Lung (tissue), 17 donors: ENCODE measurements at places on chromosomes 2 and 18.
A peak's percentile ranks its signal among the peaks of the same experiment; 100 is the strongest.

DNA sequence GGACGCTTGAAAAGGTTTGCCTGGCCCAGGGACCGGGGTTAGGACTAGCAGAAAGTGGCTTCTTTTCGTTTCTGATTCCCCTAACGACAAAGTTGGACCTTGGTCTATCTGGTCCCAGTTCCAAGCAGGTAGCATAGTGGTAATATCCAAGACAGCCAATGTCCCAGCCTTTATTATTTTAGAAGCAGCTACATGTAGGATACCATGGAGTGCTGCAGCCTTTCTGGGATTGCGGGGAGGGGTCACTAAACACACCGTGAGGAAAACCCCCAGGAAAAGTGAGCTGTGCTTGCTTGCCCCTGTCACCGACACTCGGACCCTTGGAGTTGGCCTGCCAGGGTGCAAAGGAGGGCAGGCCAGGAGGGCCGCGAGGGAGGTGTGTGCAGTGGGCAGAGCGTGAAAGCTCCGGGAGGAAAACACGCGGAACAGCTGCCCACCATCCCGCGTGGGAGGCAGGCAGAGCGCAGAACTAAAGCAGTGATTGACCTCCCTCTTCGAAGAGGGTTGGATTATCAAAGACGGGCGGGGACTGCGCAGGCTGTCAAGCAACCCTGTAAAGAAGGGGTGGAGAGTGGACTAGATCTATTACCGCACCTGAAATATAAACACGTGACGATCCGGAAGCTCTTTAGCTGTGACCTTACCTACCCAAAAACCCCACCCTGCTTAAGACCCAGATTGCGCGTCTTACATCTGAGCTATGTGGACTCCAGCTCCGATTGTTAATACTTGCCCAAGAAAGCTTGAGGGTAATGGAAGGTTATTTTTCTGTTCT, 624 bp upstream of the MAP4K3 start:
- no peak for DNase-seq

GRCh38 chr2:54927085-54927750, 123.0 kb downstream of the RTN4 start:
- DNase-seq, result no peak

GRCh38 chr2:168543935-168544334, 87.9 kb downstream of the CERS6 start:
- DNase-seq, result no peak

DNA sequence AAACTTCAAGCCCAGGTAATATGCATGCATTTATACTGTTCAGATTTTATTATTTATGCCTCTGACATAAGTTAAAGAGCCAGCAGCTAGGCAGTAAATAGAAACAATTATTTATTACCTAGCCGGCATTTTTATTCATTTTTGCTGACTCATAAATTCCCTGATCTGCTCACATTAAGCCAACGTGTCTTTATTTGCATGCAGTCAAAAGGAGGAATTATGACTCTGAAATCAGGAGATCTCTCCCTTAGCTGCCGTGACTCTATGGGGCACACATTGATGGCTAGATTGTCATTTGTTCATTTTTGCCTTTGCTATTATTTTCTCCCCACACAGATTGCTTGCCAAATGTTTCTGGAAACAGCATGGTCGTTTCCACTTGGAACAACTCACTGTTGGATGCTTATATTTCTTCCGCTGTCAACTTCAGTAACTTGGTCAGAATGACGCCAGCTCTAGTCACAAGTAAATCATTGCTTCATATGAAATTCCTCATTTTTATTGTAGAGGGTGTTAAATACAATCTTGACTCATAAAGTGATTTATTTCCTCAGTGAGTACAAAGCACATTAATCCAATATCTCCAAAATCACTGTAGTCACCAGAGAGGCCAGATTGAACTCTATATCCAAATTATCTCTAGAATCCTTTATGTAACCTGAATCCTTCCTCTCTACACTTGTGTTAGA, 15.9 kb upstream of the ZBTB14 start:
- peak; percentile 58 for DNase-seq

DNA sequence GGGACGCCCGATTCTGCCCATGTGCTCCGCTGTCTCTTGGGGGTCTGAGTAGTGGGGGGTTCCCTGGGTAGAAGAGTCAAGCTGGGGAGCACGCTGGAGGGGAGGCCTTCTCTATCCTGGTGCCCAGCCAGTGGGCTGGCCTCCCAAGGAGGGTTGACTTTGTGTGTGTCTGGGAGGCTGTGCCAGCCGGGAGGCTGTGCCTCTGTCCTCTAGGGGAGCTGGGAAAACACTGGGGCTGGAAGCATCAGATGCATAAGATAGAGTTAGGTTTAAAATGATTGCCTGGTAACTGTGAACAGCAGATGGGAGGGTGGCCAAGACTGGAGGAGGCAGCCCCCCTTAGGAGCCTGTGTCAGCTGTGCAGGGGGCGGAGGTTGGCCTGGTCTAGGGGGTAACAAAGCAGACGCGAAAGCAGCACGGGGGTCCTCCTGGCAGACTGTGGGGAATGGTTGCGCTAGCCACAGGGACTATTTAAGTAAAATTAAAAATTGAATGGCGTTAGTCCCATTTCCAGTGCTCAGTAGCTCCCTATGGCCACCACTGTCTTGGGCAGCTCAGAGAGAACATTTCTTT, 1.3 kb downstream of the ING5 start:
- DNase-seq, result peak; percentile 45

DNA sequence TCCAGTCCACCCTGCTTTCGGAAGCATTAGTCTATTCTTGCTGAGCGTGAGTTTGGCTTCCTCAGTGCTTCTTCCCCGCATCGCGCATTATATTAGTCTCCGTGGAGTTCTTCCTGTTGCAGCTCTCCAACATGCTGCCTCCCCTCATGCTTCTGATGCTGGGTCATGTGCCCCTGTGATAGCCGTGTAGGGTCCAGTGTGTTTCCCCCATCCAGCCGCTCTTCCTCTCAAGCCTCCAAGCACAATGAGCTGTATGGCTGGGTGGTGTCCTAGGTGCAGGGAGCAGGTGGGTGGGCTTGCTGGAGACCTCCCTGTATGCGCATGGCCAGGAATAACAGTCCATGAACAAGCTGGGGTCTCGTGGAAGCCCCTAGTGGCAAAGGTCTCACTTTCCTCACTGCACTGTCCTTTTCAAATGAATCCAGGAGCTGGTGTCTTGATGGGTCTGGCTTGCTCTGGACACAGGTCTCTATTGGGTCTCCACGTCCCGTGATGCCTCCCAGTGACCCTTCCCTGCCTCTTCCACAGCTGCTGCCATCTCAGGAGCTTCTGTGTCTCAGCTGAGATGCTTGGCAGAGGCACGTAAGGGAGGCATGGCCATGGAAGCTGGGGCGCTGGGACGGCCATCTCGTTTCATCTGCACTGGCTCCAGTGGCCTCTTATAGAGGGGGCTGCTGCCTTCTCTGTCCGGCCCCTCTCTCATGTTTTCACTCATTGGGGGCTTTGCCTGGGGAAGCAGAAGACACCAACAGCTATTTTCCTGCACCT, 54.8 kb upstream of the HDAC4 start:
- DNase-seq, result no peak

GRCh38 chr18:45081566-45082181, 401.0 kb downstream of the SETBP1 start:
- DNase-seq, result no peak

DNA sequence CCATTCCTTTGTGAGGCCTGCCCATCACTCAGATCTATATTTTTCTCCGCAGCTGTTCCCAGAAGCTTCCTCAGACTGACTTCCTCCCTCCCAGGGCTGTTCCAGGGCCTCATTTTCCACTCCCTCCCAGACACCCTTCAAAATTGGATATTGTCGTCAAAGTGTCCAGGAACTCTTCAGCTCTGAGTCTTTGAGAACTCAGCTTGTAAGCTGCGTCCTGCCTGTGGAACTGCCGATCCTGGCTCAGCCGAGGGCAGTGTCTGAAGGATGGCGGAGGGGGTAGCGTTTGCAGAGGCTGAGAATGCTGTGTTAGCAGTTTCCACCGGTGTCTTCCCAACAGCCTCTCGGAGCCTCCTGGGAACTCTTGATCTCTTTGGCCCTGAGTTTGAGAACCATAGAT, 27.1 kb downstream of the NCK2 start:
- DNase-seq, result peak; percentile 54

DNA sequence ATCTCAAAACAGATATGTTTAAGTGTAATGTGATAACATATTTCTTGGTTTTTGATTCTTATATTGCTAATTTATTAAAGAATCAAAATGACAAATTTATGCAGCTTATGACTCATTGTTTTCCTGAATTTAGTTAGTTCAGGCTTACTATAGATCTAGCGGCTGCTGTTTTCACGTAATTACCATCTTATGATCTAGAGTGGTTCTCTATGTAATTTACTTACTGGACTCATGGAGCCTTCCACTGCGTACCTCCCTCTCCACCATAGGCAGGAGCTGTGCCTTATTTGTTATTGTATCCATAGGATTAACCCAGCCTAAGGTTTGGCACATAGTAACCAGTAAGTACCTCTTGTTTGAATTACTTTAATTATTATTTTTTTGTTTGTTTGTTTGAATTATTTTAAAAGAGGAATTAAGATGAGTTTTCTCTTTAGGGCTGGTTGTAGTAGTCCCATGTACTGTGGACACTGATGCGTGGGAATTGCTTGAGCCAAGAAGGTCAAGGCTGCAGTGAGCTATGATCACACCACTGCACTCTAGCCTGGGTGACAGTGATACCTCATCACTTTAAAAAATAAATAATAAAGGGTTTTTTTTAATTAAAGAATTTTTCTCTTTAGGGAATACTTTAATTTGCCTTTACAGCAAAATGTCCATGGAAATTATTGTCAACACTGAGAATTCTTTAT, 165.5 kb downstream of the PHLPP1 start:
- no peak for DNase-seq

GRCh38 chr18:37710726-37711125, 145.1 kb upstream of the CELF4 start:
- peak; percentile 78 for DNase-seq

GRCh38 chr2:186570604-186571003, 19.3 kb upstream of the ITGAV start:
- no peak for DNase-seq

DNA sequence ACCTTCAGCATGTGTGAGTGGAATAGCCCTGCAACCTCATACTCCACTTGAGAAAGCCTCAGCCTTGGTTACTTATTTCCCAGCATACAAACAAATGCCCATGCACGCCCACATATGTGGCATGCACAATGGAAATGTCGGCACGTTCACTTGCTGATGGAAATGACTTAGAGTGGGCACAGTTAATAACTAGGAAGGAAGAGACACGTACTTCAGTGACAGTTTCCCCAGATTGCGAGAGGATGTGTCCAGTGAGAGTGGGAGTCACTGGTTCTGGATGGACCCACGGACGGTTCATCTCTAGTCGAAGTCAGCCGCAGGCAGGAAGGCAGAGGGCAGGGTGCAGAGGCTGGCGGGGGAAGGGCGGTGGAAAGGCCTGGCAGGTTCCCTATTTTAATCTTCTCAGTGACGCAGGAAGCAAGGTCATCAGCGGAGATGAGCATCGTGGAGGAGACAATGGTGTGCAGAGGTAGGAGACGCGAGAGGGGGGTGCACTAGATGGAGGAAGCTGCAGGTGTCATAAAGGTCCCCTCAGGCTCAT, 350.7 kb upstream of the MYT1L start:
- DNase-seq, result no peak

- no peak for DNase-seq
Observed at GRCh38 chr2:14751581-14751980, 119.1 kb downstream of the LRATD1 start.

- DNase-seq, result no peak
Observed at GRCh38 chr2:124281541-124281940, 256.5 kb downstream of the CNTNAP5 start.

DNA sequence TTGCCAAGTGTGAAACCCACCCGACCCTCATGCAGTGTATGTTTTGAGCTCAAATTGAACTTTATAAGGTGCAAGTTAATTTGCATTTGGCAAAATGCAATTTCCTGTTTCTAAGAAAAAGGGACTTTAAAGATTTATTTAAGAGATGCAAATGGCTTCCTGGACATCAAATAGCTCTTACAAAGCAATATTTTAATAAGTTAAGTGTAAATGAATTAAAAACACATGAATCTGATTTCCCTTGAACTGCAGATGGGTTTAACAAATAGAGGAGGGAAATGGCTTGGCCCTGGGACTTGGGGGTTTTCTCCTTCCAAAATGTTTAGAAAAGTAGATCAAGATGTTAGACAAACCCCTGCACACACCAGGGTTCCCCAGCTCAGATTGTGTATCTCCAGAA, 116.0 kb downstream of the EN1 start:
- DNase-seq, result no peak
